ENCODE measurements at places on chromosomes 1 and 21.

DNA sequence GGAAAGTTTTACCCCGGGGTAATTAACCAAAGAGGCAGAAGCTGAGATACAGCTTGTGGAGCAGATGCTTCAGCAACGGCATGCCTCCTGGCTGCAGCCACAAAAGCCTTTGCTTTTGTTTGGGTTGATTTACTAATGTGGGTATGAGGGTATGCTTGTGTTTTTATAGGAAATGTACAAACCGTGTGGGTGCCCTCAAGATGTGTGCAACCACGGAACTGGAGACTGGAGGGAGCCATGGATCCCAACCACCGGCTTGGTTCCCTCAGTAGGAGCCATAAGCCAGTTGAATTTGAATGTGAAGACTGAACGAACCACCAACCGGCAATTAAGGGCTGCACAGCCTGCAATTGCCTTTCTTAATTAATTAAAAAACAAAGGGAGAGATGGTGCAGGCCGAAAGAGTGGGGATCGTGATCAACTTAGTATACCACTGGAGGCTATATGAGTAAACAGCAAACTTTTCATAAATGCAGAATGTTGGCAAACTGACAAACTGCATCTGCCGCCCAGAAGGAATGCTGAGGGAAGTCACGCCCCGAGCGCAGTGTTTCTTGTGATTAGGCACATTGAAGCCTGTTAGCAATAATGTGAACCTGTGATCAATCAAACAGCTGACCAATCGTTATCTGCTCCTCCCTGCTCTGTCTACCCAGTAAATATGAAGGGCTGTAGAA lies 104.1 kb downstream of the DISP1 start:
- DNase-seq: no peak

DNA sequence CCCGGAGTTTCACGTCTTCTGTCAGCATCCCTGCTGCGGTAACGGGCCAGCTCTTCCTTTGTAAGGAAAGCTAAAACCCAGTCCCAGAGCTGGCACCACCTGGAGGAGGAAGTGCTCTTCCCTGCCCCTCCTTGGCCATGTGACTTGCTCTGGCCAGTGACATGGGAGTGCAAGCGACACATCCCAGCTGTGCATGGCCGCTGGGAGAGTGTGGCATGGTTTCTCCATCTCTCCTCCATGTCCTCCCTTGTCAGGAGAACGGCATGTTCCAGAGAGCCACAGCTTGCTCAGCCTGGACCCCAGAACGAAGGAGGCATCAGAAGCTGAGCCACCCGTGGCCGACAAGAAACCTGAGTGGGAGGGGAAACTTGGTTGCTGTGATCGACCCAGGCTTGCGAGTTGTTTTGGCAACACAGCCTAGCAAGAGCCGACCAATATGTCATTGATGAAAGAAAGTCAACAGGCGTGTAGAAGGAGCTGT lies 2.7 kb upstream of the PRXL2B start:
- no peak for DNase-seq

DNA sequence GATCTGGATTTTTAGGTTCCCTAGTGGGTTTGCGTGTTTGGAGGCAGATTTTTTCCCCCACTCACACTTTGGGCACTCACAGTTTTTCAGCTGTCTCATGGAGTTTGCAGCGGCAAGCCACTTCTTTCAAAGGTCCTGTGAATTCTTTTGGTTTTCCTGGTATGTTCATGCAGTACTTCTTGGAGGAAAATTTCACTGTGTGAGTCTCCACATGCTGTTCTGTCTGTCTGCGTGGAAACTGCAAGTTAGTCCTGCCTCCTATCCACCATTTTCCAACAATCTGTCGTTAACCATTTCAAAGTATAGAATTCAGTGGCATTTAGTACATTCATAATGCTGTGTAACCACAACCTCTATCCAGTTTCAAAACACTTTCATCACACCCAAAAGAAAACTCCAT lies 793 bp upstream of the FMO1 start:
- no peak for DNase-seq

DNA sequence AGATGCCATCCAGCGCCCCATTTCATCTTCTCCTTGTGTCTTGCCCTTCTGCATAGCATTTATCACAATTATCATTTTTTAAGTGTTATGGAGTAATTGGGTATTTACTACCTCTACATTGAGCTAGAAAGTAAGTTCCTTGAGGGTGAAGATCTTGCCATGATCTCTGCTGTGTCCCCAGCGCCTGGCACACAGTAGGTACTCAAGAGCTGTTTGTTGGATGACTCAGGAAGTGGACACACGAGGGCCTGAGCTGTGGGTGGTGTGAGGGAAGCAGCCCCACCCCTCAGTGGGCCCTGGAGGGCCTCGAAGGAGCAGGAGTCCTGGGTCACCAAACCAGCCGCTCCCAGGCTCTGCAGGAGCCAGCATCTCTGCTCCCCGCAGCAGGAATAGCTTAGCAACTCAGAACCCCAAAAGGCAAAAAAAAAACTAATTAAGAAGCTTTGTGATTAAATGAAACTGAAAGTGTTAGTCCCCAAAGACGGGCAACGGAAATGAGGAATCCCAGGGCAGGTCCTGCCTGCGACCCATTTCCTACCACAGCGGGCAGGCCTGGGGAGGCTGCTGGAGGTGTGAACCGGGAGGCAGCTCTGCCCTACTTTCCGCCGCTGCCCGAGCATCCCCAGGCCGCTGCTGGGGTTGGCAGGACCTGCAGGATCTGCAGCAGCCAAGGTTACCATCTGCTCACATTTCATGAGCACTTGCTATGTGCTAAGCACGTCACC lies 87.7 kb downstream of the LACTBL1 start:
- DNase-seq: no peak

DNA sequence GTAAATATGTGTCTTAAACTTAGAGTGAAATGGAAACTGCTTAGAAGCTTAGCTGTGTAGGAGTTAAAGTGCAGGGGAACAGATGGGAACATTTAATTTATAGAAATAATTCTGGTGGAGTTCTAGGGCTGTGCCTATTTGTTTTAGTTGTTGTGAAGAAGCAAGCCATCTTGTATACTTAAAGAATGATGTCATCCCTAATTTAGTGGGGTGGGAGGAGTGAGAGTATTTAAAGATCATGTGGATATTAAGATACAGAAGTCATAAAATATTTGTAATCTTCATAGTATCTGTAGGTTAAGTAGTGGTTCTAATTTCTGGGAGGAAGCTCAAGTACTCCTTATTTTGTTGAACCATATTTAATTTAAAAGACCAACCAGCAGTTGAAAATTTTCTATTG lies 41.5 kb downstream of the BACH1 start:
- DNase-seq: no peak

Measured in stimulated activated CD4-positive, alpha-beta T cell treated with anti-CD3 and anti-CD28 coated beads, TNF-alpha, amount 100 ng/mL, for 48 hours (primary cell).